ENCODE measurements at places on chromosomes 3 and 15. TPM values are rescaled to one million over a fixed set of nuclear protein-coding genes. Genes with fewer than 3 reads are reported as not detected.

Gene SLC12A1
- total RNA-seq = under 0.01 TPM

Gene ITIH1
- total RNA-seq = not detected

Gene DNASE1L3
- not detected for total RNA-seq

Gene CELF6
- 0.13 TPM for total RNA-seq

Gene INSYN1
- total RNA-seq = 3.8 TPM

All from mesangial cell (primary cell).